ENCODE measurements at places on chromosomes 3 and 15.

DNA sequence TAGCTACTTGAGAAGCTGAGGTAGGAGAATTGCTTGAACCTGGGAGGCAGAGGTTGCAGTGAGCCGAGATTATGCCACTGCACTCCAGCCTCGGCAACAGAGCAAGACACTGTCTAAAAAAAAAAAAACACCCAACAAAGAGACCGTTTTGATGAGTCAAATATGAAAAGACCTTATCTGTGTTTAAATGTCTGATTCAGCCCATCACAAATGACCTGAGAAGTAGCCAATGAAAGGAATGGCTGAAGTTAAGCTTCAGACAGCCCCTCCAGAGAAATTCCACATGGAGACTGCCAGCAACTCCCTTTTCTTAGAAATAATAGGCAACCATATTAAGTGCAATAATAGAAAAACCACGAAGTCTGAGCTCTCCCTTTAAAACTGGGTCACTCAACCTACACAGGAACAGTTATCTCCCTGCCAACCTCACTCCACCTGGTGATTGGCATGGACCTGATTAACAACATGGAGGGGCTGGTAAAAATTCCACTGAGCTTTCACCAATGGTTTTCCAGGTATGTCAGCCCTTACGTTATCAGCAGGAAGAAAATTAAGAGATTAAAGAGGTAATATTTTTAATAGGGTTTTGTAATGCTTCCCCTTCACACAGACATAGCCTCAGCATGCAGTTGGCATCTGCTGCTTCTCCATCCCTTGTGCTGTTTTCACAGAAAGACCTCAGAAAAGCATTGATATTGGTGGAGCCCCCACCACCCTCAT, 238.1 kb upstream of the STT3B start:
- DNase-seq, result no peak

GRCh38 chr3:36650271-36650671, 114.1 kb downstream of the DCLK3 start:
- peak; percentile 61 for DNase-seq

DNA sequence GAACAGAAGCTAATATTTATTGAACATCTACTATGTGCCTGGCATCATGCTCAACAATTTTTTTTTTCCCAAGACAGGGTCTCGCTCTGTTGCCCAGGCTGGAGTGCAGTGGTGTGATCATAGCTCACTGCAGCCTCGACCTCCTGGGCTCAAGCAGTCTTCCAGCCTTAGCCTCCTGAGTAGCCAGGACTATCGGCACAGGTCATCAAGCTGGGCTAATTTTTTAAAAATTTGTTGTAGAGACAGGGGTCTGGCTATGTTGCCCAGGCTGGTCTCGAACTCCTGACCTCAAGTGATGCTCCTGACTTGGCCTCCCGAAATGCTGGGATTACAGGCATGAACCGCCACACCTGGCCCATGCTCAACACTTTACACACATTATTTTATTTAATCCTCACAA, 35.7 kb upstream of the CILP start:
- no peak for DNase-seq

GRCh38 chr15:66961901-66962300, 103.5 kb upstream of the SMAD3 start:
- DNase-seq, result no peak

All from astrocyte of the spinal cord (primary cell).